NCI-H345 (cell line): ENCODE measurements at places on chromosomes 4 and X.

GRCh38 chr4:100466501-100466900, 51.3 kb downstream of the EMCN start:
- no peak for DNase-seq

DNA sequence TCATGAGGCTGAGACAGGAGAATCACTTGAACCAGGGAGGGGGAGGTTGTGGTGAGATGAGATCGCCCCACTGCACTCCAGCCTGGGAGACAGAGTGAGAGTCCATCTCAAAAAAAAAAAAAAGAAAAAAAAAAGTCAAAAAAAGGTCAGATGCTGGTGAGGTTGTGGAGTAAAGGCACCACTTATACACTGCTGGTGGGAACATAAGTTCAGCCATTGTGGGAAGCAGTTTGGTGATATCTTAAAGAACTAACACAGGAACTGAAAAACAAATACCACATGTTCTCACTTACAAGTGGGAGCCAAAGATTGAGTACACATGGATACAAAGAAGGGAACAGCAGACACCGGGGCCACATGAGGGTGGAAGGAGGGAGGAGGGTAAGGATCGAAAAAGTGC, 149.0 kb downstream of the PHF8 start:
- no peak for DNase-seq

DNA sequence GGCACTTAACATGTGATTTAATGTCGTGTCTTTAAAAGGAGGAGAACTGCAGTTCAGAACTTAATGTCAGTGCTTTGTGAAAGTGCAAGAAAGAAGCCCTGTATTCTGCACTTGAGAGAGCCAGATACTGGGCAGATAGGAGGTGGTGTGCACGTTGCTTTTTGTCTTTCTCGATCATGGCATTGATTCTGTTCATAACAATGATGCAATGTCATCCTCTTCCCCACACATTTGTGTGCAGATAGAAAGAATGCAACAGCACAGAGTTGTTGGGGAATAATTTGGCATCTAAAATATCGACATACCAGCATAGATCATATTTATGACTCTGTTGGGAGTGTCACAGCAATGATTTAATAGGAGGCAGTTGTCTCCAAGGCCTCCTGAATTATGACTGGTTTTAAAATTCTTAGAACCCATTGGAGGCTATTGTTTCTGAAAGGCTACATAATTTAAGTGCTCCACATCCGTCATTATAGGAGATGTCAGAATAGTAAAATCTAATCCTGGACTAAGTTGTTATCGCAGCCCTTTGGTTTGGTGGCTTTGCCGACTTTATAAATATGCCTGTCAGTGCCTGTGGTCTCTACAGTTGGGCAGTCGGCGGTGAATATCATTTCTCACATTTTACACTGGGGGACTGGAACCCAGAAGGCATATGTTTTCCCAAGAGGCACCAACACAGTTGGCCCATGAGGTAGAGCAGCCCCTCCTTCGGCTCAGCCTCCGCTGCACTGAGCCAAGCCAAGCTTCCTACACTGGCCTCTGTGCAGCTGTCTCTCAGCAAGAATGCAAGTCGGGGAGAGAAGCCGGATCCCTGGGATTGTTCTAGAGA, 124.9 kb downstream of the PTTG2 start:
- no peak for DNase-seq

DNA sequence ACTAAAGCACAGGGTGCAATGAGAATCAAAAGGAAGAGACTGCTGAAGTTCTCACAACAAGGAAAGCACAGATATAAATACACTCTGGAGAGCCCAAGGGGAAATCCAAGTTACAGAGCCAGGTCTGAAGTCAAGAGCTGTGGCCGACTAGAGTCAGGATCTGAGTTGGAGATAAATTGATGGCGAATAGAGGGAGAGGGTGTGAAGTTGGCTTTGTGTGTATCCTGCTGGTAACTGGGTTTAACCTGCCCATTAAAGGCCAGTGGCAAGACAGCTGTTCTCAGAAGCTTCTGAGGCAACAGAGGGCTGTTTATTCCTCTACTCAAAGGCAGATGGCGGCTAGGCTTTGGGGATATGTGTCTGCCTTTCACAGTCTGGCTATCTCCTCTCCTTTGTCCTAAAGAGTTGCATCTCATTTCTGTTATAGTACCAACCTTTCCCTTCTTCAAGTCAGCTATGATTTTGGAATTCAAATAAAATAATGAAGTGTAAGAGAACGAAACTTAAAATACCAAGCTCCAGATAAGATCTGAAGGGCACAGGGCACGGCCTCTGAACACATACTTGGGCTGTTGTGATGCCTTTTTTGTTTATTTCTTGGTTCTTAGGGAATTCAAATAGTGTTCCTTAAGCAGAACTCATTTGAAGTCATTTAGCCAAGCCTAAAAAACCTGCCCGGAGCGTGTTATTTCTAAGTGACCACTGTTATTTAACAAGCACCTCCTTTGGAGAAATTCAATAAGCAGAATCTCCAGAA, 142.1 kb downstream of the APBB2 start:
- DNase-seq = no peak

DNA sequence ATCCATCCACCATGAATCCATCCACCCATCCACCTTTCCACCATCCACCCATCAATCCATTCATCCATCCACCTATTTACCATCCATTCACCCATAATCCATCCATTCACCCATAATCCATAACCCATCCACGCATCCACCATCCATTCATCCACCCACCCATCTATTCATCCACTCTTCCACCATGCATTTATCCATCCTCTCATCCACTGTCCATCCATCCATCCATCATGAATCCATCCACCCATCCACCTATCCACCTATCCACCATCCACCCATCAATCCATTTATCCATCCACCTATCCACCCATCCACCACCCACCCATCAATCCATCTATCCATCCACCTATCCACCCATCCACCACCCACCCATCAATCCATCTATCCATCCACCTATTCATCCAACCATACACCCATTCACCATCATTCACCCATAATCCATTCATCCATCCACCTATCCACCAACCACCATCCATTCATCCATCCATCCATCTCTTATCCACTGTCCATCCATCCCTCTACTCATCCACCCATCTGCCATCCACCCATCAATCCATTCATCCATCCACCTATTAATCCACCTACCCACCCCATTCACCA, 179.7 kb upstream of the PSAPL1 start:
- no peak for DNase-seq

DNA sequence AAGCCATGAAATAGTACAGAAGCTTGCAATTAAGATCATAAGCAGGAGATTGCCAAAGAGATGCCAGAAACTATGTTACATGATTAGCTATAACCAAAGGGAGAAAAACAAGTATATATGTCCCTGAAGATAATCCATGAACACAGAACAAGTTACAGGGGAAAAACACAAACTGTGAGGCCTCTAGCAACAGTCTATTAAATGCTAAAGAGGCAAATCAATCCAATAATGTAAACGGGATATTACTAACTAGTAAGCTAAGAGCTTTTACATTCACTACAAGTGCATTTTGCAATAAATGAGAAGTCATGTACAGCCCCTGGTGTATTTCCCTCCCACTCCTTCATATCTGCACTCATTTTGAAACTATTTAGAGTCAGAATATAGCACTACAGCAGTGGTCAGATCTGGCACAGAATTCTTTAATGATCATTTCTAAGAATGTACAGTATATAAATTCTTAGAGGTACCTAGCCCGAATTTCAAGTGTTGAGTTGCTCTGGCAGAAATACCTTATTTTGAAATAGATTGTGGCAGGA, 449.8 kb upstream of the SMIM31 start:
- no peak for DNase-seq

DNA sequence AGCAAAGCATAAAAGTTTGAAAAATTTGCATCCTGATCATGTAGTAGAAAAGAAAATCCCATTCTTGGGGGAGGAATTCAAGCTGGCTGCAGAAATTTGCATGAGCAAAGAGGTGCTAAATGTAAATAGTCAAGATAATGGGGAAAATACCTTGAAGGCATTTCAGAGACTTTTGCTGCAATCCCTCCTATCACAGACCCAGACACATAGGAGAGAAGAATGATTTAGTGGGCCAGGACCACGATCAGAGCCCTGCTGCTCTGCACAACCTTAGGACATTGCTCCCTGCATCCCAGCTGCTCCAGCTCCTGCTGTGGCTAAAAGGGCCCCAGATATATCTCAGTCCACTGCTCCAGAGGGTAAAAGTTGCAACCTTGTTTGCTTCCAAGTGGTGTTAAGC, 1439.7 kb upstream of the AGA start:
- DNase-seq = no peak
